Suprapubic skin (tissue), 4 donors: ENCODE measurements at places on chromosomes 16 and 17.
A peak's percentile ranks its signal among the peaks of the same experiment; 100 is the strongest.

GRCh38 chr16:54923055-54923473 is 7.6 kb upstream of the IRX5 start:
- H3K4me1 ChIP-seq = peaks cover 41% of the 10 kb centered on the region
- no peak for DNase-seq
- no peaks in the 10 kb centered on the region for H3K36me3 ChIP-seq

DNA sequence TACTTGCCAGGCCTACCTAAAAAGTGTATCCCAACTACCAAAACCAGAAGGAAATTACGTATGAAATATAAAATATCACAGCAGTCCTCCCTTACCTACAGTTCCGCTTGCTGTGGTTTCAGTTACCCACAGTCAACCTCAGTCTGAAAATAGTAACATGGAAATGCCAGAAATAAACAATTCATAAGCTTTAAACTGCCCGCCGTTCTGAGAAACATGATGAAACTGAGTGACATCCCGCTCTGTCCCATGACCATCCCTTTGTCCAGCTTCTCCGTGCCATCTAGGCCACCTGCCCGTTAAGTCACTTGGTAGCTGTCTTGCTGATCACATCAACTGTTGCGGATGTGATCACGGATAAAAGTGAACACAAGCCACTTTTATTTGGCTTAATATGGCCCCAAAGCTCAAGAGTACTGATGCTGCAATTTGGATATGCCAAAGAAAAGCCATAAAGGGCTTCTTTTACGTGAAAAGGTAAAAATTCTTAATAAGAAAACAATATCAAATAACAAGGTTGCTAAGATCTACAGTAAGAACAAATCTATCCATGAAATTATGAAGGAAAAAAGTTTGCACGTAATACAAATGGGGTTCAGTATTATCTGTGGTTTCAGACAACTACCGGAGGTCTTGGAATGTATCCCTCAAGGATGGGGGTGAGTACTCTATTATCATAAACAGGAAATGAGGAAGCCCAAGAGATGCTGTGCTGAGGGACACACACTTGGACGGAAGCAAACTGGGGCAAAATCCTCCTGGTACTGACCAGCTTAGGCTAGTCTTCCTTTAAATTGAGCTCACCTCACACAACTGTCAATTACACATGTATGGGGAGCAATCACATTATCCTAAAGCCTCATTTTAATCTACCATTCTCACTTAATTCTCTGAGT is 8.2 kb downstream of the USP22 start:
- H3K36me3 ChIP-seq = no peaks in the 10 kb centered on the region
- H3K27ac ChIP-seq = no peak overlapping the region
- no peak for DNase-seq
- peaks cover 78% of the 10 kb centered on the region for H3K4me1 ChIP-seq
- H3K27me3 ChIP-seq = no peaks in the 10 kb centered on the region
- H3K4me3 ChIP-seq = peak overlapping the region; percentile 2

GRCh38 chr17:72121164-72122009 is 567 bp downstream of the SOX9 start:
- H3K4me1 ChIP-seq = peaks cover 63% of the 10 kb centered on the region
- H3K27ac ChIP-seq = peak overlapping the region; percentile 77
- DNase-seq = peak; percentile 84
- H3K36me3 ChIP-seq = peaks cover 3% of the 10 kb centered on the region
- peak overlapping the region; percentile 61 for H3K4me3 ChIP-seq
- H3K27me3 ChIP-seq = peaks cover 77% of the 10 kb centered on the region

DNA sequence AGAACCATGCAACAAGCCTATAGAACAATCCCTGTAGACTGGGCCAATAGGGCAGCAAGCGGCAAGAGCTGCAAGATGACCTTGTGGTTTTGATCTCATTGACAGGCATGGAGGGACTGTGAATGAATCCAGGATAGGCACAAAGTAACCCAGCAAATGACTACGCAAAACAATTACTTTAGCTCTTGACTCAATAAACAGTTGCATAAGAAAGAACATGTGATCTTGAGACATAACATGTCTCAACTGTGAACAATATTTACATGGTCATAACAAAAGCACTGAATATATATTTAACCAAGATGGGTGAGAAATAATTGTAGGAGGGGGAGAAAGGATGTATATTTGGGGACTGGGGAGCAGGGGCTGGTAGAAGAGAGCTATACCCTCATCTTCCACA is 313.7 kb upstream of the CDH5 start:
- no peaks in the 10 kb centered on the region for H3K4me1 ChIP-seq
- DNase-seq = no peak
- no peak overlapping the region for H3K27ac ChIP-seq
- H3K36me3 ChIP-seq = no peaks in the 10 kb centered on the region

DNA sequence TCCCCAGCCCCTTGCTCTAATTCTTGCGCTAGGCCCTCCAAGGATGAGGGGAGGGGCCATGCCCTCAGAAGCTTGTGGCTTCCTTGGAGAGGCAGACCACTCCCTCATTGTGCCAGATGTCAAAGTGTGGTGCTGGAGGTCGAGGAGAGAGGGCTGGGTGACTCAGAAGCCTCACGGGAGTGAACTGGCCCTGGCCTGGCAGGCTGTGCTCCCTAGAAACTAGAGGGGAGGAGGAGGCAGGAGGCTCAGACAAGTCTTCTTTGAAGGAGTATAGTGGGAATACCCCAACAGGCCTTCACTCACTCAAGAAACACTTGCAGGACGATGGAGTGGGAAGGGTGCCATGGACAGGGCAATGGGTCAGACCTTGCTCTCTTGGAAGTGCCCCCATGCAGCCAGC is 18.5 kb downstream of the ANKRD40 start:
- peak; percentile 44 for DNase-seq
- H3K36me3 ChIP-seq = peaks cover 16% of the 10 kb centered on the region
- H3K4me3 ChIP-seq = no peak overlapping the region
- H3K27me3 ChIP-seq = no peaks in the 10 kb centered on the region

GRCh38 chr16:19014461-19014860 is 30.7 kb downstream of the TMC7 start:
- H3K27ac ChIP-seq = no peak overlapping the region
- no peak overlapping the region for H3K4me3 ChIP-seq
- no peaks in the 10 kb centered on the region for H3K4me1 ChIP-seq
- H3K36me3 ChIP-seq = no peaks in the 10 kb centered on the region
- no peaks in the 10 kb centered on the region for H3K27me3 ChIP-seq

- peaks cover 49% of the 10 kb centered on the region for H3K4me1 ChIP-seq
- no peak overlapping the region for H3K4me3 ChIP-seq
- no peak overlapping the region for H3K27ac ChIP-seq
- H3K27me3 ChIP-seq = no peaks in the 10 kb centered on the region
Observed at GRCh38 chr16:84741340-84741830, 41.6 kb downstream of the USP10 start.

DNA sequence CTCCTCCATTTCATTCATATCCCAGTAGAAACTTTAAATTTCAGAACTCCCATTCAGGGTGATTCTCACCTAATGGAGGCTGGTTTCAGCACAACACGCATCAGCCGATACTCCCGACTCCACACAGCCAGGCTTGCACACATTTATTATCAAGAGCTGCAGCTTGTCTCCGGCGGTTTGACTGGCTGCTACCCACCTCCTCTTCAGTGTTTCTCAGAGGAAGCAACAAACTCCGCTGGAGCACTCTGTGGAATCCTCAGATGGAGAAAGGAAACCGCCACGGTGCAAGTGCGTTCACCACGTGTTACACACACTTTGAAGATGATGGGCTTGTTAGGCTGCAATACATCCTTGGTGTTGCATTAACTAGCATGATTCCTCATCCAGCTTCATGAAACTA is 39.7 kb upstream of the NUDT7 start:
- no peak overlapping the region for H3K4me3 ChIP-seq
- H3K4me1 ChIP-seq = no peaks in the 10 kb centered on the region
- H3K27ac ChIP-seq = no peak overlapping the region
- no peaks in the 10 kb centered on the region for H3K36me3 ChIP-seq

DNA sequence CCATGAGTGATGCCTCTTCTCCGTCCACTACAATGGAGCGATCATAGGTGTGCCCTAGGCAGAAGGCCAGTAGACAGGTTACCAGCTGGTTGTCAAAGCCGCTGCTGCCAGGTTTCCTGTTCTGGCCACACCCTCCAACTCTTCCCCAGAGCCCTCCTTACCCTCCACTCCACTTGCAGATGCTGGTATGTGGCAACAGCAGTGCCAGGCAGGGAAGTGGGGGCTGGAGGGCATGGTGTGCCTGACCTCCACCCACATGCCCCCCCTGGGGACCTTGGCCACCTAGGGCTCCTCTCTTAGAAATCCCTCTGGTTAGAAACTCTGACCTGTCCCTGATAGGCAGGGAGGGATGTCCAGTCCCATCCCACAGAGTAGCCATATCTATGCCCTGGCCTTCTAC is 1.5 kb downstream of the RRAD start:
- DNase-seq = no peak
- H3K4me3 ChIP-seq = peak overlapping the region; percentile 51
- peaks cover 35% of the 10 kb centered on the region for H3K27me3 ChIP-seq
- no peak overlapping the region for H3K27ac ChIP-seq

DNA sequence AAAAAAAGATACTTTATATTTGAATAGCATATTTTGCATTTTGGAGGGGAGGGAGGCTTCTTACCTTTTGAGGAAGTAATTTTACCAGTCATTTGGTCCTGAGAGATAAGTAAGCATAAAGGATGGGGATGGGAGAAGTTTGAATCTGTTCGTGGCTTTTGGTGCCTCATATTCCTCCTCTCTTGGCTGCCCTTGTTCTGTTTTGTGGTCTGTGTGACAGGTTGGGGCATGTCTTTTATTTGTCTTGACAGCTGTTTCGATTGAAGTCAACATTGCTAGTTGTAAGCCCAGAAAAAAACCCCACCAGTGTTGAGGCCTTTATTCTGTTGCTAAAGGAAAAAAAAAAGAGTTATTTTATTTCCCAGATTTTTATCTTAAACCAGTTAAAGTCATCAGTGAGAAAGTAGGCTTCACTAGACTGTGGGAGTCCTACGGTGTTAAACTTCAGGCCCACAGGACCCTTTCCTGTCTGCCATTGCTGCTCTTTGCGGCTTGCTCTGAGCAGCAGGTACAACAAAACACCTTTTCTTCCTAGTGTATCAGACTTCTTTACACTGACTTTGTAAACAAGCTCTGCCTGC is 11.4 kb downstream of the SLC7A6 start:
- H3K4me3 ChIP-seq = no peak overlapping the region
- H3K27me3 ChIP-seq = no peaks in the 10 kb centered on the region
- H3K36me3 ChIP-seq = peaks cover 10% of the 10 kb centered on the region
- H3K4me1 ChIP-seq = peaks cover 58% of the 10 kb centered on the region
- DNase-seq = no peak

- H3K4me1 ChIP-seq = no peaks in the 10 kb centered on the region
- DNase-seq = no peak
- peaks cover 89% of the 10 kb centered on the region for H3K36me3 ChIP-seq
- peak overlapping the region; percentile 36 for H3K27ac ChIP-seq
- H3K27me3 ChIP-seq = no peaks in the 10 kb centered on the region
- H3K4me3 ChIP-seq = no peak overlapping the region
Observed at GRCh38 chr16:1745181-1745899, 26.0 kb downstream of the NME3 start.

GRCh38 chr16:81456523-81457325 is 12.1 kb downstream of the CMIP start:
- H3K27ac ChIP-seq = no peak overlapping the region
- no peaks in the 10 kb centered on the region for H3K27me3 ChIP-seq
- H3K4me1 ChIP-seq = peaks cover 54% of the 10 kb centered on the region
- peaks cover 6% of the 10 kb centered on the region for H3K36me3 ChIP-seq
- DNase-seq = no peak
- H3K4me3 ChIP-seq = no peak overlapping the region

DNA sequence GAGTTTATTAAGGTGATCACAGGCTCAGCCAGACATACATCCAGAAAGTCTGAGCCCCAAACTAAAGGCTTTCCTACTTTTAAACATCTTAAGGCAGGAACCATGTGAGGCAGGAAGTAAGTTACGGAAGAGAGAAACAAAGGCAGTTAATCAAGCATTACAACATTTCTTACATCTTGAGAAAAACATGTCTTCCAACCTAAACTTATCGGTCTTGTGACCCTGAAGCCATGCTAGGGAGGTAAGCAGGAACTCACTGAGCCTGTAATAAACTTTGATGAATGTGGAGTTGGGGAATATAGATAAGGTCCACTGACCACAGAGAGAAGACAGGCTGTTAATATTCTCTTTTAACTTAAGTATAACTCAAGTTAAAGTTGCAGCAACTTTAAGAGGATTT is 3.5 kb upstream of the ACSM3 start:
- no peak overlapping the region for H3K4me3 ChIP-seq
- H3K4me1 ChIP-seq = peaks cover 9% of the 10 kb centered on the region
- no peak for DNase-seq
- no peaks in the 10 kb centered on the region for H3K27me3 ChIP-seq
- no peaks in the 10 kb centered on the region for H3K36me3 ChIP-seq

GRCh38 chr17:55495239-55495638 is 16.0 kb downstream of the SMIM36 start:
- no peaks in the 10 kb centered on the region for H3K36me3 ChIP-seq
- H3K4me1 ChIP-seq = peaks cover 3% of the 10 kb centered on the region
- H3K27ac ChIP-seq = no peak overlapping the region
- no peaks in the 10 kb centered on the region for H3K27me3 ChIP-seq

- no peaks in the 10 kb centered on the region for H3K27me3 ChIP-seq
- no peak overlapping the region for H3K27ac ChIP-seq
- H3K4me1 ChIP-seq = peaks cover 46% of the 10 kb centered on the region
Observed at GRCh38 chr16:1708768-1709180, 2.8 kb downstream of the MAPK8IP3 start.

GRCh38 chr16:26505496-26505895 is 561.2 kb upstream of the C16orf82 start:
- H3K27me3 ChIP-seq = no peaks in the 10 kb centered on the region
- no peak for DNase-seq
- no peak overlapping the region for H3K4me3 ChIP-seq
- no peaks in the 10 kb centered on the region for H3K36me3 ChIP-seq
- H3K4me1 ChIP-seq = no peaks in the 10 kb centered on the region

GRCh38 chr16:67542464-67542863 is 13.8 kb downstream of the RIPOR1 start:
- peak overlapping the region; percentile 29 for H3K27ac ChIP-seq
- peaks cover 80% of the 10 kb centered on the region for H3K4me1 ChIP-seq
- no peak overlapping the region for H3K4me3 ChIP-seq
- peaks cover 75% of the 10 kb centered on the region for H3K36me3 ChIP-seq
- no peak for DNase-seq
- H3K27me3 ChIP-seq = no peaks in the 10 kb centered on the region

GRCh38 chr17:74623693-74624093 is at the start of gene CD300E:
Gene CD300E (minus strand): TSS chr17:74623738. CDS start chr17:74623621, 117 bp downstream.
- peaks cover 18% of the 10 kb centered on the region for H3K27me3 ChIP-seq
- H3K27ac ChIP-seq = no peak within 1 kb of the TSS
- H3K36me3 ChIP-seq = no peaks in the 10 kb centered on the region
- H3K4me3 ChIP-seq = no peak within 1 kb of the TSS
- DNase-seq = no peak
- H3K4me1 ChIP-seq = peaks cover 4% of the 10 kb centered on the region

GRCh38 chr17:8946071-8946470 is 19.4 kb downstream of the PIK3R5 start:
- DNase-seq = no peak
- H3K27ac ChIP-seq = no peak overlapping the region
- H3K27me3 ChIP-seq = peaks cover 10% of the 10 kb centered on the region

DNA sequence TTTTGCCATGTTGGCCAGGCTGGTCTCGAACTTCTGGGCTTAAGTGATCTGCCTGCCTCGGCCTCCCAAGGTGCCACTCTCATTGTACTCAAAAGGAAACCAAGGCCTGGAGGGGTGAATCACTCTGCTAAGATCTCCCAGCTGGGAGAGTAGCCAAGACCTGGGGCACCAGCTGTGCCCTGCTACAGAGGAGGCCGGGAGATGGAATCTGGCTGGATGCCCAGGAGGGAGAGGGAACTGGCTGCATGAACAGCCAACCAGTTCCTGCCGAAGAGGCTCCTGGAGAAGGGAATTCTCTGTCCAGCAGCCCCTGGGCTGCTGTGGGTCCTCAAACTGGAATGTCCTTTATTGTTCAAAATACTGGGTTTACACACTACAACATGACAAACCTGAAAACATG is 238.7 kb upstream of the CIBAR2 start:
- H3K4me3 ChIP-seq = no peak overlapping the region
- peaks cover 64% of the 10 kb centered on the region for H3K4me1 ChIP-seq
- H3K27me3 ChIP-seq = no peaks in the 10 kb centered on the region
- peak overlapping the region; percentile 14 for H3K27ac ChIP-seq
- no peaks in the 10 kb centered on the region for H3K36me3 ChIP-seq
- peak; percentile 91 for DNase-seq
